ENCODE measurements at places on chromosomes 11 and 22.
A peak's percentile ranks its signal among the peaks of the same experiment; 100 is the strongest.

DNA sequence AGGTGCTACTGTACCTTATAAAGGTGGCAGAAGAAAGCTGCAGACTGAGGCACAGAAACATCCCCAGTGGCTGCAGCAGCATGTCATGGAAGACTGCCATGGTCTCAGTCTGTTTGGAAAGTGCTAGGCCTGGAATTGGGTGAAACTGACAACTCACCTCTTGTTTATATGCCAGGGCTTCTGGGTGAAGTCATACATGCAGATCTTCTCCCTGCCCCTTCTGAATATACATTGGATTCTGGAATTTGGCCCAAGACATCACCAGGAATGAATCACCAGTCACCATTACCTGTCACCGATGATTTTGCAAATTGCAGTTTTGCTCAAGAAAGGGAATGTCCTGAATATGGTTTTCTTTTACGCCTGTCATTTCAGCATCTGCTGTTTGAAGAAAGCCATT, at the start of gene PLET1:
Gene PLET1, minus strand, starts transcription at position 371 of the 400 bp plus-strand sequence. Its CDS starts 271 bp downstream, at position 100.
- no peak for DNase-seq

- no peak for DNase-seq
Observed at GRCh38 chr11:60844045-60844869, 2.3 kb downstream of the CCDC86 start.

- DNase-seq = no peak
Observed at GRCh38 chr11:115425250-115425649, 79.0 kb downstream of the CADM1 start.

DNA sequence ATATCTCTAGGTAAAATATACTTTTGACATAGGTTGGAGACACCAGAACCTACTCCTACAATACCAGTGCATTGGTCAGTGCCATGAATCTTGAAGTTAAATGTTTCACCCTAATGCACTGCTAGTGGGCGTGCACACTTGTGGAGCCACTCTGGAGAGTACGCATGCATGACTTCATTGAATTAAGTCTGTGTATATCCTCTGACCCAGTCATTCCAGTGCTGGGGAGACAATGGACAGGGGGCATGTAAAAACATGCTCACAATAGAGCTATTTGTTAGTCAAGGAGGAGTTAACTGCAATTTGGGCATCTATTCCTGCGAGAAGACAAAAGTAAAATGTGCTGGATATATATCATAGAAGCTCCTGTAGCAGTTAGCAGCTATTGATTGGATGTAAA, 335.4 kb upstream of the NCAM1 start:
- no peak for DNase-seq

- DNase-seq = no peak
Observed at GRCh38 chr11:1388763-1389102, 1.0 kb upstream of the BRSK2 start.

GRCh38 chr22:31530823-31531195, 34.5 kb downstream of the SFI1 start:
- DNase-seq = peak; percentile 39

GRCh38 chr11:24240496-24241175, 256.2 kb upstream of the LUZP2 start:
- DNase-seq = no peak

DNA sequence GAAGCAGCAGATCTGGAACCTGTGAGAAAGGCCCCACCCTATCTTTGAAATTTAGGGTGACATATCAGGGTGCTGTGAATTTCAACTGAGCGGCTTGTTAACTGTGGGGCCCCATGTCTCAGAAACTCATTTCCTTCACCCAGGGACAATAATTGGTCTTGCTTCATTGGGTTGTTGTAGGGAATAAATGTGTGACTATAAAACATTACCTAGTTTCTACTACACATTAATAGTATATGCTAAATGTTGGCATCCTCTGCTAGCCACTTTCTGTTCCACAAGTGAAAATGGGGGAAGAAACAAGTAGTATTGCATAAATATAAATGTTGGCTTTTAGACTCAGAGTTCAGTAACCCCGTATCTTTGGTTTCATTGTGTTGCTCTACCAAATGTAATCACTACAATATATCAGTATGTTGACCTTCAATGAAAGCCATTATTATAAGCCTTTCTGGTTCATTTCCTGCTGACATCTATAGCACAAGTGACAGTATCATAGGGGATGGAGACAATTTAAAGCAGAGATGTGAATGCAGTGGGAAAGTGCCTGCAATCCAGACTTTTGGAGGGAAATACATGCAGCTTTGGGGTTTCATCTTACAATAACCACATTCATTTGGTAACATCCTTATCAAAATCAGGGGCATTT, 905.5 kb upstream of the RAG2 start:
- DNase-seq = no peak

DNA sequence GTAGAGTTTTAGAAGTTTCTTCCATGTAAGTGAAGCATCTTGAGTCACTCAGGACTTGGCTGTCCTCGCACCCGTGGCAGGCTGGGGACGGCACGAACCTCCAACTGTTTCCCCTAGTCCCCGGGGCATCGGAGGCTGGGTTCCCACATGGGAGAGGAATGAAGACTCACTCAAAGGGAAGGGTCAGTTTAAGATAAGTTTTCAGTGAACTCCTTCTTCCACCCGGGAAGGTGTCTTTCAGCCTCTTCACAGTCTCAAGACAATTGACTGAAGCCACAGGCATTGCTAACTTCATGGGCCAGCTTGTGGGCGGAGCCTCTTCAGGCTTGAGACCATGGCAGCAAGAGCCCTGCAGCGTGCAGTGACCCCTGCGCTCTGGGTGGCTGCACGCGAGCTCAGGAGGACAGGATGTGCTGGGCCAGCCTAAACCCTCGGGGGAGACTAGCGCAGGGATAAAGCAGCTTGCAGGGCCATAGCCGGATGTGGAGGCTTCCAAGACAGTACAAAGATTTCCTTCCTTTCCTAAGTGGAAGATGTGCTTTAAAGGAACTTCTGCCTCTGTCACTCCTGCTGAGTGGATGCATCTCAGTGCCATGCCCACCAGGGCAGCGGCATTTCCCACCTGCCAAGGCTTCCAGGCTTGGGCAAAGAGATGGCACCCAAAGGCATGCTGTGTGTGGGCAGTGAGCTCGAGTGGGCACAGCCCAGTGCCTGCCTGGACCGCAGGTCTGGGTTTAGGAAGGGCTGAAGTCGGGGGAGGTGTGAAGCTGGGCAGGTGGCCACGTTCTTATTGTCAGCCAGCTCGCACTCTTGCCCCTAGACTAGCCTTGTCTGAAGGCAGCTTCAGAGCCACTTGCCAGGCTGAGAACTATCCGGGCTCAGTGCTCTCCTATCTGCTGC, 32.9 kb downstream of the PPIL2 start:
- no peak for DNase-seq

DNA sequence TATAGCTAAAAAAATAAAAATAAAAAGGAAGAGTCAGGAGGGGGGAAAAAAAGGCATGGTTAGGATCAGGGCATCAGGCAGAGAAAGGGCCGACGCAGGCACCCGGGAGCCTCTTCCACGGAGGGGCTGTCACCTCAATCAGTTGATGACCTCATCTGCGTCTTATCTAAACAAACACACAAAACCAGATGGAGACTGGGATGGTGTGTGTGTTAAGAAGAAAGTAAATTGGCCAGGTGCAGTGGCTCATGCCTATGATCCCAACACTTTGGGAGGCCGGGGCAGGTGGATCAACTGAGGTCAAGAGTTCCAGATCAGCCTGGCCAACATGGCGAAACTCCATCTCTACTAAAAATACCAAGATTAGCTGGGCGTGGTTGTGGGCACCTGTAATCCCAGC, 63.6 kb downstream of the DHCR7 start:
- DNase-seq = no peak

DNA sequence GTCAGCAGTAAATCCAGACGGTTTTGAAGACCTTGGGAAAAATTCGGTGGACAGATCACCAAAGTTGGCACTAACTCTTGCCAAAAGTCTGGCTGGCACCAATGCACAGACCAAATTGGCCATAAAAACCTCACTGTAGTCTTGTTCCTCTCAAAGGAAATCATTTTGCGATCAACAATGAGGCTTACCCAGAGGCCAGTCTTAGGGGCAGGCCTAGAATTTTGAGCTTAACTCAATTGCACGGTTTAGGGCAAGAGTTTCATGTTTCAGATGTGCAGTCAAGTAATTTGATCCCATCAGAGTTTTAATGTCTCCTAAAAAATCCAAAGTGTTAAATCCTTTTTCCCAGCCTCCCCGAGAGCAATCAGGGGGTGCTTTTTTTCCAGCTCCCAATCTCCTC, 19.0 kb downstream of the MPPED2 start:
- no peak for DNase-seq

- DNase-seq = no peak
Observed at GRCh38 chr11:125448136-125448535, 47.9 kb downstream of the FEZ1 start.

DNA sequence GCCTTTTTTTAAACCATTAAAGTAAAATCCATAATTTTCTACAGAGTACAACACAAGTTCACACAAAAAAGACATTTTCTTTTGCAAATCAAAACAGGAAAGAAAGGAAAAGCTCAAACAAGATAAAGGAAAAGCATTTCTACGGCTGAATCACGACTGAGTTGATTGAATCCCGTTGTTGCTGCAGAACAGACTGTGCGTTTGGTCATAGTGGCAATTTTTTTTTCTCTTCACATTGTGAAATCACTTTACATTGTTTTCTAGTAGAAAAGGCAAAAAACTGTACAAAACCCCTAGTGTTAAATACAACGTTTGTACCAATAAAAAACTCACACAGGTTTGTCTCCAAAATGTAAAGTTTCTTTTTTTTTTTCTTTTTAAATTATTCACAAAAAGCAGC, 17.3 kb upstream of the RAPSN start:
- no peak for DNase-seq

DNA sequence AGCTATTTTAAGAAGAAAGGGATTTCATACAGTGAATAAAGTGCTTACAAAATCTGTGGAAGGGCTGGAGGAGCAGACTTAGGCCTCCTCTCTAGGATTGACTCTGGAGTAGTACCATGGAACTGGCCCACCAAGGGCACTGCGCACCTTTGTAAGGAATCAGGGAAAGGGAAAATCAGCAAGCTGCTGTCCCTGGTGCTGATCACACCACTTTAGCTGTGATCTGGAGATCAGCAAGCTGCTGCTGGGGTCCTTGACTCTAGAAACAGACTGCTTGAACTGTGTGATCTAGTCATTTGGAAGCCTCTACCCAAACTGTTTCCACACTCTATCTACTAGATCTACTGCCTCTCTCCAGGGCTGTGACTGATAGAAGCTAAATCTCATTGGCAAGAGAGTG, 18.4 kb upstream of the TECTA start:
- DNase-seq = no peak

GRCh38 chr11:5620651-5621521, 3.9 kb upstream of the TRIM34 start:
- no peak for DNase-seq

- DNase-seq = no peak
Observed at GRCh38 chr11:17822401-17822781, 87.8 kb downstream of the KCNC1 start.

DNA sequence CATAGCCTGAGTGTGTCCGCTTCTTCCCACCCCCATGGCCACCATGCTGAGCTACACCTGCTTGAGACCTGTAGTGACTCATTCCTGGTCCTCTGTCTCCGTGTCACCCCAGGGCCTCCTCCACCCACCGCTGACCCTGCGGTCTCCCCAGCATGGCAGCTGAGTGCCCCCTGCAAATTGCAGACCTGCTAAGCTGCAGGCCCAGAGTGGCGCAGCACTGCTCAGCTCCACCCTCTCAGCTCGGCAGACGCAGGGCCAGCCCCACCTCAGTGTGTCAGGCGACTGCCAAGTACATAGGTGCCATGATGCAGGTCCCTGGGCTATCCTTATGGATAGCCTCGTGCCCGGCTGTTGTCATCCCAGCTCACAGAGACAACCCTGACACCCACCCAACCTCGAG, 13.1 kb downstream of the MS4A15 start:
- no peak for DNase-seq

- no peak for DNase-seq
Observed at GRCh38 chr11:86606270-86606835, 66.1 kb downstream of the ME3 start.
